Stimulated activated CD4-positive, alpha-beta T cell treated with anti-CD3 and anti-CD28 coated beads, Interleukin-1b, Interleukin-23, amount 100 ng/mL, for 24 hours (primary cell): ENCODE measurements at places on chromosomes 1 and 21.

GRCh38 chr1:151060007-151060656 lies at the start of gene MLLT11:
TSS of gene MLLT11 (plus strand) at chr1:151060397. CDS start at chr1:151067225, 6,828 bp downstream.
- DNase-seq = no peak

GRCh38 chr1:159430985-159431384 lies 1.0 kb upstream of the OR10J4 start:
- no peak for DNase-seq

DNA sequence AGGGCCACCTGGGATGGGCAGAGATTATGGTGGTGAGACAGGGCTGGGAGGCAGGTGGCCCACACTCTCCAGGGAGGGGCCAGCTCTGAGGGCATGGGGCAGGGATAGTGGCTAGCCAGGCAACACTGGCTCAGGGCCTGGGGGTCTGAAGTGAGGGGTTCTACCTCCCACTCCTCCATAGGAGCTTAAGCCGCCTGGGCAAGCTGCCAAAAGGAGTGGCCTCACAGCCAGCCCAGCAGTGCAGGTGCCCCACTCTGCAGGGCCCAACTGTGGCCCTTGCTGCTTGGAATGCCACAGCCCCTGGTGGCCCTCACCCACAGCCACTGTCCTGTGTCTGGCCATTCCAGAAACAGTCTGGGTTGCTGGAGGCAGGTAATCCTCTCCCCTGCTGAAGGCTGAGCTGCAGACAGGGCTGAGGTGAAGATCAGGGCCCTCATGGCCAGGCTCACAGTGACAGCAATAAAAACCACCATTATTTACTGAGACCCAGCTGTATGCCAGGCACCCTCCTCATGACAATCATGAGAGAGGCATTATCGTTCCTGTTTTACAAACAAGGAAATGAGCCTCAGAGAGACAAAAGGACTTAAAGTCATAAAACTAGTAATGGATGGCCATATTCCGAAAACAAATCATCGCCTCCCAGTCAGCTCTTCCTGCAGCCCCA lies 31.0 kb downstream of the KIF21B start:
- DNase-seq = no peak

GRCh38 chr1:113109908-113110554 lies 37.0 kb downstream of the LRIG2 start:
- no peak for DNase-seq
